ENCODE measurements at places on chromosomes 7 and 10.

DNA sequence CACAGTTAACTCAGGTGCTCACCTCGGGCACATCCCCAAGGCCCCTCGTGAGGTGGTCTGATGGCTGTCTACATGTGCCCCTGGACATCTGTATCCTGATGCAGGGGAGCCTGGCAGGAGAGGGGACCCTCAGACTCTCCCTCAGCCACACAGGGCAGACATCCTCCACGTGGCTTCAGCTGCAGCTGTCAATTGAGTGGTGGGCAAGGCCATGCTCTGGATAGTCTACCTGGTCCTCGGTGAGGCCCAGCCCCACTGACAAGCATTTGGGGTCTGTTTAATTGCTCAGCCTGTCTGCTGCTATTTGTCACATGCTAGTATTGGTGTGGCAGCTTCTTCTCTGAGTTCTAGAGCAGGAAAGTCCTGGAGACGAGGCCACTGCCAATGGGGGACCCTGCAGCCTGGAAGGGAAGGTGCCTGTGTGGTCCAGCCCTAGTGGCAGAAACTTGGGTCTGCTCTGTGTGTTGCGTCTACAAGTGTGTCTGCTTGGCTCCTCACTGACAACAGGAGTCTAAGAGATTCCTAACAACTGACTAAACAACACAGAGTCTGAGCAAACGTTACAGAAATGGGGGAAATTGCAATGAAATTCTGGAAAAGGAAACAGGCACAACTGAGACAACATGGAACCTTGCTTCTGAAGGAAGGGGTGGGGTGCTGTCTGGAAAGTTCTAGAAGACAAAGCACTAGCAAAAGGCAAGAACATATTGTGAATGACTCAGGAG, 59.3 kb upstream of the IGFBP3 start:
- DNase-seq, result peak; percentile 79
- no peak overlapping the region for H3K27ac ChIP-seq
- peaks cover 14% of the 10 kb centered on the region for H3K4me1 ChIP-seq
- no peak overlapping the region for H3K4me3 ChIP-seq

DNA sequence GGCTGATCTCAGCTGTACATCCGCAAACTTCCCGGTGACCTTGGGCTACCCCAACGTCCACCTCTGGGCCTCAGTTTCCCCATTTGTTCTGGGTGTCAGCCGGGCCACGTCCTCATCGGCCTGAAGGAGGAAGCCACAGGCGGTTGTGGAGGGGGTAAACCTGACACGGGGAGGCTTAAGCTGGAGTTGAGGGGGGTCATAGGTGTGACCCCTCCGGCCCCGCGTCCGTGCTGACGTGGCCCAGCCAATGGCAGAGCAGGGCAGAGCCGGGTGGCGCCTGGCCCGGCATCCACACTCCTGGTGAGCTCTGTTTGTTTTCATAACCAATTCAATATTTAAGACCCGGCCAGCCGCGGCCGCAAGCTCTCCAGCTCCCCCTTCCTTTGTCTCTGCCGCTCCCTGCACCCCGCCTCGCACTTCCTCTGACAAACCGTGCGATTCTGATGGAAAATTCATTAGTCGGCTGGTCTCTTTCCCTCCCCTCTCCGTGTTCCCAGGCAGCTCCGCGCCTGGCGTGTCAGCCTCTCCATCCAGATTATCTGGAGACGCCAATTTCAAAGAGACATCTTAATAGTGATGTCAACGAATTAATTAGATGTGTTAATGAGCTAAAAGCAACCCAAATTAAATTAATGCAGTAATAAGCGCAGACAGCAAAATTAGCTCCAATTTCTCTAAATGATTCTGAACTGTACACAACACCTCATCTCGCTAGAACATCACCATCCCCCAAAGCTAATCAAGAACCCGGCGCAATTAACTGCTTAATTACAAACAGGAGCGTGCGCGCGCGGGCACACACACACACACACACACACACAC, 55.4 kb downstream of the MICALL2 start:
- H3K27ac ChIP-seq, result no peak overlapping the region
- H3K27me3 ChIP-seq, result peaks cover 3% of the 10 kb centered on the region
- no peaks in the 10 kb centered on the region for H3K4me1 ChIP-seq
- no peaks in the 10 kb centered on the region for H3K36me3 ChIP-seq
- DNase-seq, result no peak

DNA sequence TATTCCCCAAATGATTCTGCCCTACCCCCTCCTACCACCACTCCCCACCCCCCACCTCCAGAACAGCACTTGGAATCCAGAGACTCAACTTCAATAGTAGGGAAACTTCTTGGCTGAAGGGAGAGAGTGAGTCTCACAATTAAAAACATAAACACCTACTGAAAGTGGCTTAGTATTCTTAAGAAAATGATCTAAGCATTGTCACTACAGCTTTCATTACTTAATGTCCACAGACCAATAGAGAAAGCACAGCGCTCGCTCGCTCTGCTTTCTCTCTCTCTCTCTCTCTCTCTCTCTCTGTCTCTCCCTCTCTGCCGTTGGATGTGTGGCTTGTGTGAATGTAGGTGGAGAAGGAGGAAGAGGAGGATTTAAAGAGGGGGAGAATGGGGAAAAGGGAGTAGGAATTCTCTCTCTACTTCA, 1.5 kb upstream of the SEMA3A start:
- H3K4me1 ChIP-seq, result no peaks in the 10 kb centered on the region
- H3K36me3 ChIP-seq, result no peaks in the 10 kb centered on the region

DNA sequence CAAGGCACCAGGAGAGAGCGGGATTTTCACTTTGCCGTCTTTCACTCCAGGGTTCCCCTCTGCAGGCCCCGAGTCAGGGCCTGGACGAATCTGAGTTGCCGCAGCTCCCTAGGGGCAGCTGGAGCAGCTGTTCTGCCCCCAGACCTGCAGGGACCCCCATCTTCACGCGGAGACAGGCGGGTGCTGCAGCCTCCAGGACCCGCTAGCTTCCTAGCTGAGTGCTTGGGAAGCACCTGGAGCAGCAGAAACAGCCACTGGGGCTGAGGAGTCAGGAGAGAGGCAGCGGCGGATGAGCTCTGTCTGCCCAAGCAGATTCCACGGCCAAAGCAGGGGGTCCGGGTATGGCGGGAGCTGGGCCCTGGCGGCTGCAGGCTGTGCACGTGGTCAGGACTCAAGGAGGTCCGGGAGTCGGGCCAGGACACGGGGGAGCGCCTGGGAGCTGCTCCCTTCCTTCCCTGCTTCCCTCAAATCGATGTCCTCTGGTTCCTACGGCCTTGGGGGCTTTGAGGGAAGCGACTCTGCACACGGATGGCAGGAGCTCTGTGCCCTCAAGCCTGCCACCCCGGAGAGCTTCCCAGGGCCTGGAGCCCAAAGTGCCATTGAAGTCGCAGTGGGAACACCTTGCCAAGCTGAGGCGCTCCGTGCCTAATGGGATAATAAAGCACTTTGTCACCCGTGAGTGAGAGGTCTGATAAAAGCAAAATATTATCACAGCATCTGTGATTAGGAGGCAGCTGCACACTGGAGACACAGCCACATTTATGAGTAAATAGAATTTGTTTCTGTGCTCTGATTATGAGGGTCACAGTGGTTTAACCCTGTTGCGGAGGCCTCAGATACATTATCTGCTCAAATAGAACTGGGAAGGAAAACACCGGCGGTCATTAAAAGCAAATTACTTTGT, 17.2 kb downstream of the MNX1 start:
- H3K27me3 ChIP-seq, result no peaks in the 10 kb centered on the region
- no peak overlapping the region for H3K27ac ChIP-seq
- H3K36me3 ChIP-seq, result no peaks in the 10 kb centered on the region
- DNase-seq, result peak; percentile 84

DNA sequence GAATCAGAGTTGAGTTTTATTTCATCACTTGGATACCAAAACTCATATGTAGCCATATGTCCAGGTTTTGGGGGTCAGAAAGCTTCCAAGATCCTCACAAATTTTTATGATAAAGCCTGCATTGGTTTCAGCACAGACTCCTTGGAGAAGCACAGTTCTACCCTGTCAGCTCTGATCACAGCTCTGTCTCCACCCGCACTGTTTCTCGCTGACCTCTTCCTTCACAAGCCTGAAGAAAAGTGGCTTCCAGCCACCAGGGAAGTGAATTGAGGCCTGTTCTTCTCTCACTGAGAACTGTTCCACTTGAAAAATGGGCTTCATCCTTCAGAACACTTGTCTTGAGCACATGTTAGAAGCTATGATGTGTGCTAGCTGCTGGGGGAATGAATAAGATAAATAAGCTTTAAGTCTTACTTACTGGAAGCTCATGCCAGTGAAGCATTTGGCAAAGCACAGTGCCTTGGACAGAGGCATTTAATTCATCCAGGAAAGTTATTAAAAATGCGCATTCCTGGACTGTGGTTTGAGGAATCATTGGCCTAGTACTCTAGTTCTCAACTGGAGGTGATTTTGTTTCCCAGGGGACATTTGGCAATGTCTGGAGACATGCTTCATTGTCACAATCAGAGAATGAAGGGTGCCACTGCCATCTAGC, 133.6 kb downstream of the BMPER start:
- no peak overlapping the region for H3K4me3 ChIP-seq
- no peak overlapping the region for H3K27ac ChIP-seq
- H3K36me3 ChIP-seq, result no peaks in the 10 kb centered on the region
- H3K27me3 ChIP-seq, result no peaks in the 10 kb centered on the region
- no peak for DNase-seq

- no peaks in the 10 kb centered on the region for H3K36me3 ChIP-seq
- no peak overlapping the region for H3K27ac ChIP-seq
- no peaks in the 10 kb centered on the region for H3K4me1 ChIP-seq
- H3K4me3 ChIP-seq, result no peak overlapping the region
- H3K27me3 ChIP-seq, result no peaks in the 10 kb centered on the region
Measured at GRCh38 chr7:31633467-31633866, 53.5 kb upstream of the PPP1R17 start.

All from vagina (tissue), 2 donors.